ENCODE measurements at places on chromosomes 3 and 15.

DNA sequence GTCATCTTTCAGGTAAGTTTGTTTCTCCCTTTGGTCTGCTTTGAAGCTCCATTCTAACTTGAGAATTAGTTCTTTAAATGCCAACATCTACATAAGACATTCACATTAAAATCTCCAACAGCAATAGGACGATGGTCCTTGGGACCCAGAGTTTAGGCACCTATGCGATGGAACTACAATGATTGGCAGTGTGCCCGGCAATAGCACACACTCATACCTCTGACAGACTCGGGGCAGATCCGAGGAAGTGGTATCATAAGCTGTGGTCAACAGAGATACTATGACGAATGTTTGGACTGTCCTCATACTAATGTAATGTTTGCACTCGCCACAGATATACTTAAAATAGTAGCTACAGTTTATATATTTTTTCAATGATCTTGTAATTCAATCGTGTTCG, 34.2 kb upstream of the NR2F2 start:
- peaks cover 2% of the 10 kb centered on the region for H3K4me1 ChIP-seq
- no peaks in the 10 kb centered on the region for H3K27me3 ChIP-seq
- DNase-seq, result no peak
- no peak overlapping the region for H3K4me3 ChIP-seq
- no peak overlapping the region for H3K27ac ChIP-seq

DNA sequence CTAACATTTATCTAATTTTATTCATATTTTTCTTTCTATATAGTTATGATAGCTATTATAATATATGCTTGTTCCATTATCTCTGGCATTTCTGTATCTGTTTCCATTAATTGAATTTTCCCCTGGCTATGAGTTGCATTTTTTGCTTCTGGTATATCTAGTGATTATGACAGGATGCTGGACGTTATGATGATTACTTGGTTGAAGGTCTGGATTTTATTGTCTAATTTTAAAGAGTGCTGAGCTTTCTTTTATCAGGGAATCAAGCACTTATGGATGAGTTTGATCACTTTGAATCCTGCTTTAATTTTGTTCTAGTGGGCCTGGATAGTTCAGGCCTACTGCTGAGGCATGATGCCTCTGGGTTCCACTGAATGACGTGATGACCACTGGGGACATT, 229.7 kb downstream of the CBLB start:
- H3K4me1 ChIP-seq, result no peaks in the 10 kb centered on the region
- DNase-seq, result no peak
- H3K4me3 ChIP-seq, result no peak overlapping the region
- H3K36me3 ChIP-seq, result no peaks in the 10 kb centered on the region
- H3K27me3 ChIP-seq, result no peaks in the 10 kb centered on the region

GRCh38 chr15:40787991-40788390, 18.2 kb downstream of the C15orf62 start:
- peaks cover 16% of the 10 kb centered on the region for H3K36me3 ChIP-seq
- no peaks in the 10 kb centered on the region for H3K27me3 ChIP-seq
- peaks cover 2% of the 10 kb centered on the region for H3K4me1 ChIP-seq

DNA sequence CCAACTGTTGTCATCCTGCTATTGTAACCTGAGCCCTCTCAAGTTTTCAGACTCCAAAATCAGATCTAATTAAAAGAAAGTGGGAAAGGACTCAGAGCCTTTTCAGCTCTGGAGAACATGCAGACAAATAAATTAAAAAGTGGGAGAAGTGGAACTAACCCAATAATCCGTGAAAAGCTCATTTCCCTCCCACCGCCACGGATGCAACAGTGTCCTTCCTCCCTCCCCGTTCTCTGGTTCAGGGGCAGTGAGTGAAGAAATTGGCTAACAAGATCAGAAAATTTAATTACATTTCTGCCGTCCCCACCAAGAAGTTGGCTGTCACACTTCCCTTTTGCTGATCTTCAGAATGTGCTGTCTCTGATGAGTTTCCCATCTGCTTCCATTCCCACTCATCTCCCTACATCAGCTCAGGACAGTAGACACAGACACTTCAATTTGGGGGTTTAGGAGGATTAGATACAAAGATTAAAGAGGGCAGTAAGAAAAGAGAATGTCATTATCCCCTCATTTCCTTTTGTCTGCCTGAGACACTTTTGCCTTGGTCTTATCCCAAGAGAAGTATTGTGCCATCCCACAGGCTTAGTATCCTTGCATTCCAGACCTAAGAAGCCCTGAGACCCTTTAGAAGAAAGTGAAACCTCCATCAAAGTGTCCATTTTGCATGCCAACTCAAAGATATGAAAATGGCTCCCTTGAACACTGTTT, 335.7 kb upstream of the PPP2R3A start:
- H3K27me3 ChIP-seq, result no peaks in the 10 kb centered on the region
- peak; percentile 8 for DNase-seq
- H3K4me3 ChIP-seq, result no peak overlapping the region
- no peak overlapping the region for H3K27ac ChIP-seq

DNA sequence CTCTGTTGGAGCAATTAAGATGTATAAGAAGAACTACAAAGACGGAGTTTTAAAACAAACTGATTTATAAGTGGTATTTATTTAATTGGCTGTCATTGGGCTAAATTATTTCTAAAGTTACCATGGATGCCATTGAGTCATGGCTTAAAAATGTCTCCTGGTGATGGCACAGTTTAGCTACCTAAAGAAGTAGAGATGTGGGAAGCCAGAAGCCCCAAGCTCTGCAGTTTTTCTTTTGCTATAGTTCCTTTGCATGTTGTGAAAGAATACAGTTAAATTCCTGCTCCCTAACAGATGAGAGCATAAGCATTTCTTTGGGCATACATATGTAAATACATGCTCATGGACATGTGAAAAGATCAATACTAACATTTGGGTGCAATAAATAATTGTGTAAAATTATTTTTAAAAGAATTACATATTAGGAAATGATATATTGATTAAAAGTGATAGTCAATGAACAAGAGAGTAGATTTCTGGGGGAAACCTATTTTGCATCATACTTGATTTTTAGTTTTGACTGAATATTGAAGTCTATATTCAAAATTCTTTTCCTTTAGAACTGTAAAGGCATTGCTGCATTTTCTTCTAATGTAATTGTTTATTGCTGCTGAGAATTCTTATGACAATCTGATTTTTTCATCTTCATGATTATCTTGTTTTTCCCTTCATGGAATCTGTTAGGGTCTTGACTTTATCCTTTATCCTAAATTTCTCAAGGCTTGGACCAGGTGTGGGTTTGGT, 2.1 kb downstream of the OPA1 start:
- H3K4me3 ChIP-seq, result no peak overlapping the region
- H3K27ac ChIP-seq, result no peak overlapping the region
- DNase-seq, result no peak

DNA sequence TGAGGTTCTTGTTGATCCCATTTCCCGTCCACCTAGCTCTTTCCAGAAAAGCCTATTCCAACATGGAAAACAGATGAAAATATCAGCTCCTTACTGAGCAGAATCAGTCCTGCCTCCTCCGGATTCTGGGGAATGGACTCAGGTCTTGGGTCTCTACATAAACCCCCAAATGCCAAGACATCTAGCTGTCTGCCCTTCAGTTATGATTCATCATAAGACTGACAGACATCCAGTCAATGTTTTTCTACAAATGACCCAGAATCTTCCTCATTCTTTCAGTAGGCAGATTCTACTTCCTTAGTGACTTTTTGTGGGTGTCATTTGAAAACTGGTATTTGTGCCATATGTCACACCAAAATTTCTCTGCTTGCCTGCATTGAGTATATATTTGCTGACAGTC, 103.0 kb upstream of the TGFBR2 start:
- no peak overlapping the region for H3K4me3 ChIP-seq
- no peak for DNase-seq
- H3K27me3 ChIP-seq, result no peaks in the 10 kb centered on the region
- peaks cover 3% of the 10 kb centered on the region for H3K4me1 ChIP-seq

- H3K27ac ChIP-seq, result no peak overlapping the region
- no peaks in the 10 kb centered on the region for H3K27me3 ChIP-seq
- H3K36me3 ChIP-seq, result no peaks in the 10 kb centered on the region
- no peaks in the 10 kb centered on the region for H3K4me1 ChIP-seq
Measured at GRCh38 chr3:159982442-159982974, 6.1 kb upstream of the IL12A start.

- no peak overlapping the region for H3K27ac ChIP-seq
- H3K4me1 ChIP-seq, result peaks cover 7% of the 10 kb centered on the region
- no peaks in the 10 kb centered on the region for H3K36me3 ChIP-seq
- no peaks in the 10 kb centered on the region for H3K27me3 ChIP-seq
- peak; percentile 35 for DNase-seq
Measured at GRCh38 chr15:35705884-35706585, 160.1 kb upstream of the DPH6 start.

DNA sequence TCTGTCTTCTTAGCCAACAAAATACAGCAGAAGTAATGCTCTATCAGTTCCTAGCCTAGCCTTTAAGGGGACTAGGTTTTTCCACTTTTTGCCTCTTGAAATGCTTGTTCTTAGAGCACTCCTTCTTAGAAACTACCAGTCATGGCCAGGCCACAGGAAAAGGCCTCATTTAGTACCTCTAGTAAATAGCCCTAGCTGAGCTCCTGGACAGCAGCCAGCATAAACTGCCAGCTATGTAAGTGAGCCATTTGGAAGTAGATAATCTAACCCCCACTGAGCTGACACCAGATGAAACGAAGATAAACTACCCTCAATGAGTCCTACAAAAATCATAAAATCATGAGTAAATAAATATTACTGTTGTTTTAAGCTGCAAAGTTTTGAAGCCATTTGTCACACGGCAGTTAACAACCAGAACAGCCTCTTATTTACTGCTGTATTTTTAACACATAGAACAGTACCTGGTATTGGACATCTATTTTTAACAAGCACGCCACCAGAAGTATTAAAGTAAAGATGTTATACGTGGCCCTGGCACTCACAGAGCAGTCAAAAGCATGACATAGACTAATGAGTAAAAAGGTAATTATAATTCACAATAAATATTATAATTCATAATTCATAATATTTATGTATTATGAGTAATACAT, 12.0 kb downstream of the TBC1D5 start:
- H3K27ac ChIP-seq, result no peak overlapping the region
- no peak for DNase-seq
- H3K4me1 ChIP-seq, result no peaks in the 10 kb centered on the region
- H3K4me3 ChIP-seq, result no peak overlapping the region

DNA sequence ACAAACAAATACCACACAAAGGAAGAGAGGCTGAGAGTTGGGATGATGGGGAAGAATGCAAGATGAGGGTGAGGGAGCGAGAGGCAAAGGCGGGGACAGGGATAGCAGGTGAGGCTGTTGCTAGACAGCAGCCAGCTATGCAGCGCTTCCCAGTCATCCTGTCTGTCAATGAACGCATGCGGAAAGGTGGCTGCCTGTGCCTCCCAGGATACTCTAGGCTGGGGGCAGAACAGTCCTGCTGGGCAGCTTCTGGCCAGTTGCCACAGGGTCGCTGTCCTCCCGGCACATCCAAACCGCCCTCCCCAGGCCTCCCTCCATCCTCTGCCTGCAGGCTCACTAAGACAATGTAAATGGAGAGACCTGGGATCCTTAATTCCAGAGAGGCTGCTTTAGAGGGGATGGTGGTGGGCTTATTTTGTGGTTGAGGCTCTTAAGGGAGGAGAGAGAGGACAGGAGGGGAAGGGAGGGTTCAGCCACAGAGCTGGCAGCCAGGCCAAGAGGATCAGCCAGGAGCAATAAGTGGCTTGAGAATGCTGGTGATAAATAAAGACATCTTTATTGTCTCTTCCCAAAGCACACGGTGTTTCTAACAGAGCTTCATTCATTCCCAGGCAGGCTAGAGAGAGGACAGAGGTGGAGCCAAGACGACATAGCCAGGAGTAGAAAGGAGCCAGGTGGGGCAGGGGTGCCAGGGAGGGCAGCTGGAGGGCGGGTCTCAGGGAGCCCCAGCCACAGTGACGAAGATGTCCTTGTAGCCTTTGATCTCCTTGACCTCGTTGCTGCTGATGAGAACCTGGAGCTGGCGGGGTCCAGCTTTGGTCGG, 9.2 kb upstream of the TGM5 start:
- H3K27ac ChIP-seq, result no peak overlapping the region
- DNase-seq, result no peak
- peaks cover 13% of the 10 kb centered on the region for H3K4me1 ChIP-seq
- H3K36me3 ChIP-seq, result no peaks in the 10 kb centered on the region

GRCh38 chr3:144332868-144333267, 361.2 kb downstream of the DIPK2A start:
- H3K4me3 ChIP-seq, result no peak overlapping the region
- H3K36me3 ChIP-seq, result no peaks in the 10 kb centered on the region
- DNase-seq, result no peak
- H3K27me3 ChIP-seq, result no peaks in the 10 kb centered on the region

- DNase-seq, result peak; percentile 23
- H3K27ac ChIP-seq, result no peak overlapping the region
- peaks cover 21% of the 10 kb centered on the region for H3K4me1 ChIP-seq
- no peaks in the 10 kb centered on the region for H3K36me3 ChIP-seq
- no peak overlapping the region for H3K4me3 ChIP-seq
Measured at GRCh38 chr3:124557433-124558232, 172.6 kb upstream of the UMPS start.

- no peak overlapping the region for H3K27ac ChIP-seq
- H3K4me3 ChIP-seq, result no peak overlapping the region
- peaks cover 3% of the 10 kb centered on the region for H3K27me3 ChIP-seq
- no peaks in the 10 kb centered on the region for H3K36me3 ChIP-seq
Measured at GRCh38 chr15:29925227-29926082, 103.2 kb upstream of the TJP1 start.

- H3K27me3 ChIP-seq, result peaks cover 3% of the 10 kb centered on the region
- no peaks in the 10 kb centered on the region for H3K4me1 ChIP-seq
- no peaks in the 10 kb centered on the region for H3K36me3 ChIP-seq
Measured at GRCh38 chr3:10411598-10412332, 90.9 kb upstream of the SEC13 start.

DNA sequence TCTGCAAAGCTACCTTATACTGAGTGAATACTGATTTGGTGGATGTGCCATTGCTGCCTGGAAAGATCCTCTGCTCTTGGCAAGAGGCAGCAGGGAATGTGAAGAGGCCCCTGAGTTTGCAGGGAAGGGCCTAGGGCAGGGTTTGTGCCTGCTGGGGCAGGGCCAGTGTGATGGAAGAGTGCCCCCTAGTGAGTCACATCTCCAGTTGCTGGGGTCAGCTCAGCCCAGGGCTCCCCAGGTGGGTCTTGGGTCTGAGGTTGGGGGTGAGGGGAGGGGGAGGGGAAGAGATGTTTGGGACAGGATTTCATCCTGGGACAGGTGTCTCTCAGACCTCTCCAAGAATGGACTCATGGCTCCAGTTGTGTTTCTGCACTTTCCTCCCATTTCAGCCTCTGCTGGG, 4.1 kb upstream of the AMOTL2 start:
- H3K4me1 ChIP-seq, result peaks cover 25% of the 10 kb centered on the region
- H3K36me3 ChIP-seq, result no peaks in the 10 kb centered on the region
- H3K27me3 ChIP-seq, result peaks cover 7% of the 10 kb centered on the region
- peak; percentile 22 for DNase-seq
- H3K27ac ChIP-seq, result no peak overlapping the region
- H3K4me3 ChIP-seq, result no peak overlapping the region
